Activated CD4-positive, alpha-beta memory T cell treated with anti-CD3 and anti-CD28 coated beads, Interleukin-2, amount 10 ng/mL, durations not matched to agents 7 days and 5 days (primary cell): ENCODE measurements at places on chromosomes 6 and 20. TPM values are rescaled to one million over a fixed set of nuclear protein-coding genes. Genes with fewer than 3 reads are reported as not detected.

The C4B gene
- total RNA-seq = 5.0 TPM

DNA sequence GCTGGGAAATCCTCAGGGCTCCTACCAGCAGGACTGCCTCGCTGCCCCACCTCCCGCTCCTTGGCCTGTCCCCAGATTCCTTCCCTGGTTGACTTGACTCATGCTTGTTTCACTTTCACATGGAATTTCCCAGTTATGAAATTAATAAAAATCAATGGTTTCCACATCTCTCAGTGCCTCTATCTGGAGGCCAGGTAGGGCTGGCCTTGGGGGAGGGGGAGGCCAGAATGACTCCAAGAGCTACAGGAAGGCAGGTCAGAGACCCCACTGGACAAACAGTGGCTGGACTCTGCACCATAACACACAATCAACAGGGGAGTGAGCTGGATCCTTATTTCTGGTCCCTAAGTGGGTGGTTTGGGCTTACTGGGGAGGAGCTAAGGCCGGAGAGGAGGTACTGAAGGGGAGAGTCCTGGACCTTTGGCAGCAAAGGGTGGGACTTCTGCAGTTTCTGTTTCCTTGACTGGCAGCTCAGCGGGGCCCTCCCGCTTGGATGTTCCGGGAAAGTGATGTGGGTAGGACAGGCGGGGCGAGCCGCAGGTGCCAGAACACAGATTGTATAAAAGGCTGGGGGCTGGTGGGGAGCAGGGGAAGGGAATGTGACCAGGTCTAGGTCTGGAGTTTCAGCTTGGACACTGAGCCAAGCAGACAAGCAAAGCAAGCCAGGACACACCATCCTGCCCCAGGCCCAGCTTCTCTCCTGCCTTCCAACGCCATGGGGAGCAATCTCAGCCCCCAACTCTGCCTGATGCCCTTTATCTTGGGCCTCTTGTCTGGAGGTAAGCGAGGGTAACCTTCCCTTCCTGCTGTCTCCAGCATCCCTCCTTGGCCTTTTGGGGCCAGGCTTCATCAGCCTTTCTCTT lies at the start of gene CFB:
Gene CFB, plus strand, starts transcription at position 589 of the 863 bp plus-strand sequence. Its CDS starts 127 bp downstream, at position 716.
- DNase-seq = no peak
- H3K27ac ChIP-seq = no peak within 1 kb of the TSS
- peaks cover 2% of the 10 kb centered on the region for H3K36me3 ChIP-seq
- no peak within 1 kb of the TSS for H3K4me3 ChIP-seq
- peaks cover 21% of the 10 kb centered on the region for H3K27me3 ChIP-seq

DNA sequence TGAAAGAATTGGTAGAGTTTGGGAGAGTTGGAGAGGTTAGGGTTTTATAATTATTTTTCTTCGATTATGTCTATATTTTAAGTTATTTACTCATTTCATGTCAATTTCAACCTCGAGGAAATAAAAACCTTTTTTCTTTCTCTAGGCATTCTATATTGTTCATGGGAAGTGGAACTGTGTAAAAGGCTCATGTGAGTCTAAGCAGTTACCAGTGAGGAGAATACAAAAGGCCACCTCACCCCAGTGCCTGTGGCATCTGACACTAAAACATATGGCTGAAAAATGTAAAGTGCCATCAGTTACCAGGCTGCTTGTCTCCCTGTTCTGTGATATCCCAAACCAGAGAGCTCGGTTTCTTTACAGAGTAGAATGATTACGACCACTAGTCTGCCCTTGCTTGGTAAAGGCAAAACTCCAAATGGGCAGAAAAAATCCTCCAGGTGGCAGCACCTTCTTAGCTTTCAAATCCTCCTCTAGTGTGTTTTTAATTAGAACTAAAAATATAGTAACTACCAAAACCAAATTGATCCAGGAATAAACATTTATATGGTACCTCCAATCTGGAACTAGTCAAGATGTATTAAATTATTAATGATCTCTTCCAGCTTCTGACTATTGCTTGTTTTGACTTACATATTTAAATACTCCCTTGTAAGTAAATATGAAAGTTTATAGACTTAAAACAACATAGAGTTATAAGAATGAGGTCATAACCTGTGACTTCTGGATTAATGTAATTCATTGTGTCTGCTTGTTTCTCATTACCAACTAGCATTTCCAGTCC lies 122.6 kb upstream of the MCHR2 start:
- peaks cover 15% of the 10 kb centered on the region for H3K4me1 ChIP-seq
- no peak overlapping the region for H3K27ac ChIP-seq
- no peak overlapping the region for H3K4me3 ChIP-seq
- peaks cover 19% of the 10 kb centered on the region for H3K27me3 ChIP-seq

DNA sequence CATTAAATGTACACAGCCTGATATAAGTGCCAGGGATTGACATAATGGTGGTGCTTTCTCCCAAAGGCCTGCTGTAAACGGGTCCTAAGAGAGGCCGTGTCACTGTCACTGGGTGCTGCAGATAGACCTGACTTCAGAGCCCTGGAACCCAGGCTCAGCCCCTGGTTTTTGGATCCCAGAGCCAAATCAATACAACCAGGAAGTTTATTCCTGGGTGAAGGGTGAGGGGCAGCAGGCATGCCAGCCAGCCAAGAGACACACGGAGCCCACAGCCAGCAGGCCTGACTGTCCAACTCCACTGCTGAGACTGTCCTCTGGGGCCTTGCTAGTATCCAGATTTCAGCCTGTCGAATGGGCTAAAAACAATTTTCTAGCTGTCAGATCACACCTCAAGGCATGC lies 12.8 kb upstream of the ARMC12 start:
- DNase-seq = no peak
- H3K4me3 ChIP-seq = no peak overlapping the region
- peaks cover 60% of the 10 kb centered on the region for H3K4me1 ChIP-seq
- H3K27ac ChIP-seq = no peak overlapping the region
- H3K27me3 ChIP-seq = no peaks in the 10 kb centered on the region
- H3K36me3 ChIP-seq = no peaks in the 10 kb centered on the region

DNA sequence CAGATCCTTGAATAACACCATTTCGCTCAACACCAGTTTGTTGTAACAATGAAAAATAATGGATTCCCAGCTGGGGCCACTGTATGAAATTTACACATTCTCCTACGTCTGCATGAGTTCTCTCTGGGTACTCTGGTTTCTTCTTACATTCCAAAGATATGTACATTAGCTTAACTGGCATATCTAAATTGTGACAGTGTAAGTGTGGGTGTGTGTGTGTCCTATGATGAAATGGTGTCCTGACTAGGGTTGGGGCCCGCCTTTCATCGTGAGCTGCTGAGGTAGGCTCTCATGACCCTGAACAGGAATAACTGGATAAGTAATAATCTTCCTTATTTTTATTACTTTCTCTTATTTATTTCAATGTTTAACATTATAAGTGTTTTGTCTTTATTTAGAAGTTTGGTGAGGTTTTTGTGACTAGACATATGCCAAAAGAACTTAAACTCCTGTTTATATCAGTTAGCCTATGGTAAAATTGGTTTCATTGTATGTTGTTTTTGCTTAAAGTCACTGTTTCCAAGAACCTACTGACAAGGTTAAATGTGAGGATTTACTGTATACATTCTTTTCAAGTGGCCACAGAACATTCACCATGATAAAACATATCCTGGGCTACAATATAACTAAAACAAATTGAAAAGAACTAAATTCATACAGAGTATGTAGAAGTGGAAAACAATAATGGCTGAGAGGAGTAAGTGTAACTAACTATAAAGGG lies 42.4 kb downstream of the RBL1 start:
- H3K4me1 ChIP-seq = peaks cover 8% of the 10 kb centered on the region
- no peak for DNase-seq
- no peak overlapping the region for H3K4me3 ChIP-seq
- H3K36me3 ChIP-seq = peaks cover 75% of the 10 kb centered on the region
- H3K27me3 ChIP-seq = no peaks in the 10 kb centered on the region

GRCh38 chr6:52496631-52497030 lies 76.5 kb downstream of the EFHC1 start:
- no peaks in the 10 kb centered on the region for H3K36me3 ChIP-seq
- H3K4me3 ChIP-seq = no peak overlapping the region
- no peak for DNase-seq
- H3K27me3 ChIP-seq = no peaks in the 10 kb centered on the region
- H3K27ac ChIP-seq = no peak overlapping the region
